ENCODE measurements at places on chromosomes 5 and 9.
A peak's percentile ranks its signal among the peaks of the same experiment; 100 is the strongest.

GRCh38 chr5:74251141-74252035 is 389.1 kb downstream of the ENC1 start:
- peak; percentile 91 for DNase-seq

GRCh38 chr5:27290172-27290571 is 251.8 kb upstream of the CDH9 start:
- no peak for DNase-seq

DNA sequence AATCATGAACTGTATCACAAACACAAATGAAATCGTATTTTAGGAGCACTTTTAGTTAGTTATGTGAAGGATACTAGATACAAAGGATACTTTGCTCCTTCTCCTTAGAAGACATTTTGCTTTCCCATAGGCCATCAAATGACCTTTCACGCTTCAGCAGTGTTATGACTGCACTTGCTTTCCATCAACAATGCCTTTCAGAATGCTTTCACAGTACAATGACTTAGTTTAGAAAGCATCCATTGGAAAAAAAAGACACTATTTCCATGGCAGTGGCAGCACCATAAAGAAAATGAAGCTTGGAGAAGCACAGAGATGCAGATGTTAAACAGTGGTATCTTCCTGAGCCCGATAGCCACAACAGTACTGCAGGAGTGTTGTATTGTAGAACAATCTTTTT is 203.9 kb downstream of the PCSK1 start:
- DNase-seq: no peak

DNA sequence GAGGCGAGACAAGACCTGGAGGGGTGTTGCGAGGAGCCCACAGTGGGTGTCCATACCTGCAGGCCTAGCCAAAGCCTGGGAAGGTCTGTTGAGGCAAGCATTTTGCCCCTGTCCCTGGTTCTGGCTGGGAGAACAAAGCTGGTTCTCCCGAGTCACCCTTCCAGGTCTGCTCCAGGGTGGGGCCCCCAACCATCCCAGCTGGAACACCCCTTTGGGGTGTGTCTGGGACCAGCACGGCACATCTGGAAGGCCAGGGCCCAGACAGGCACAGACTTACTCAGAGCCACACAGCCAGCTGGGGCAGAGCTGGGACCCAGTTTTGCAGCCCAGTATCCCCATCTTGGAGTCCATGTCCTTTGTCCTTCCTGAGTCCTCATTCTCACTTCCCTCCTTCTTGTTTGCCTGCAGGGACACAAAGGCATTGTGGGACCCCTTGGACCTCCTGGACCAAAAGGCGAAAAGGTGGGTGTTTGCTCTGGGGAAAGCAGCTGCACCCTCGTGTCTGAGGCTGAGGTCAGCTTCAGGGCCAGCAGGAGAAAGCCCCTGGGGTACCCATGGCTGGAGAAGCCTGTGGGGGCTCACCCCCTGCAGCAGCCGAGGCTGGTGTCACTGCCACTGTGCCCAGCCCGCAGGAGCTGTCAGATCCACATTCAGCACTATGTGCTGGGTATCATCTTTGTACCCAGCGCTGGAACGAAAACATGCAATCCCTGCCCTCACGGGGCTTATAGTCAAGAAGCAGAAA is 38.4 kb upstream of the ORM1 start:
- DNase-seq: no peak

- no peak for DNase-seq
These were observed 576 bp downstream of the ALDOB start for GRCh38 chr9:101434998-101435397.

DNA sequence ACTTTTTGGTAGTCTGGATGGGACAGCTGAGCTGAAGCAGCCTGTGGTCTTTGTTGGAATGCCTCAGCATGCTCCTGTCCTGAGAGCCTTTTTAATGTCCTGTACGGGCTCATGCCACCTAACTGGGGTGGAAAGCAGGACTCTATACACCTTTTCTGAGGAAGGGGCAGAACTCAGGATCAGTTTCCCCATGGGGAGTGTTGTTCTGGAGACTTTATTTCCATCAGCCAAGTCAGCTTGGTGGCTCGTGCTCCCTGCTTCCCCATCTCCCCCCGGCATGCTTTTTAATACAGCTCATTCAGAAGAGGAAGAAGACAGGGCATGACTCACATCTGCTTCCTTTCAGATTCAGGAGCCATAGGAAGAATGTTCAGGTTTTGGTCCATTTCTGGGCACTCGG is 5.1 kb upstream of the SEPTIN8 start:
- DNase-seq: no peak

DNA sequence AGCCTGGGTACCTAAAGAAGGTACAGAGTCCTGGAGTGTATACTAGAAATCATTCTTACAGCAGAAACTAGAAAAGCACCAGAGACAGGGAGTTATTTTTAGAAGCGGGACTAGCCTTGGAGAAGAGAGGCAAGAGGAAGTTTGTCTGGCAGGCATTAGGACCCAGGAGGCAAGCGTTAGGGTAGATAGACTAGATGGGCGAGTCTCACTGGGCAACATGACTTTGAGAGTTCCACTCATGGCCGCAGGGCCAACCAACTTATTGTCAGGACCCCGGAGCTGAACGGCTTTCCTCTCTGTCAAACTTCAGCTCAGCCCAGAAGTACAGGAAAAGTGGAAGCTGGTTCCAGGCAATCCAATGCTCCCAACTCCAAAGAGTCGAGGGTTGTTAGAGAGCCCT is 34.1 kb upstream of the NPR3 start:
- no peak for DNase-seq

DNA sequence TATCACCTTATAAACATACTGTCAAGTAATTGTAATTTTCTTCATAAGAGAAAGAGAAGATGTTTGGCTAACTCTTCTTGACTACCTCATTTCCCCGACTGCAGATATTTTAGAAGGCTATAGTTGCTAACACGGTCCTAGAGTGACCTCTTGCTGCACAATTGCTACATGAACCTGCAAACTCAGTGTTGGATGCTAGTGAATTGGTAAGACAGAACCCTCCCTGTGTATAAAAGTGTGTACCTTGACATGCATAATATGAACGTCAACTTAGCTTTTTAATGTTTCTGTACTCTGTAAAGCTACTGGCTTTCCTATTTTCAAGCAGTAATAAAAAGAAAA is 46.7 kb upstream of the CER1 start:
- no peak for DNase-seq

- DNase-seq: no peak
These were observed 144.8 kb downstream of the MACROH2A1 start for GRCh38 chr5:135254183-135254582.

GRCh38 chr5:116011046-116011445 is 21.2 kb upstream of the ARL14EPL start:
- peak; percentile 2 for DNase-seq

DNA sequence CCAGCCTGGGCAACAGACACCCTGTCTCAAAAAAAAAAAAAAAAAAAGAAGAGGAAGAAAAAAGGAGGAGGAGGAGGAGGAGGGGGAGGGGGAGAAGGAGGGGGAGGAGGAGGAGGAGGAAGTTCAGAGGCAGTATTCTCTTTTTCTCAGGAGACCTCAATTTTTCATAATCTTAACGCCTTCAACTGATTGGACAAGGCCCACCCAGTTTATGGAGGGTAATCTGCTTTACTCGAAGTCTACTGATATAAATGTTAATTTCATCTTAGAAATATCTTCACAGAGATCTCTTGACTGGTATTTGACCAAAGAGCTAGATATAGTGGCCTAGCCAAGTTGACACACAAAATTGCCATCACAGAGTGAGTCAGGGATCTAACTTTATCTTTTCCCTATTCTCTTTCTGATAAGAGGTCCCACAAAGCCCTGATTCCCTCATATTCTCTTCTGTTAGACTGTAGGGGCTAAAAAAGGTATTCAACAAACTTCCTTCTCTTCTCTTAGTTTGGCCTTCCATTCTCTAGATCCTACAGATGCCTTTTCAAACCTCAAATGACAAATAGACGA is 115.5 kb upstream of the ABCA1 start:
- DNase-seq: no peak

GRCh38 chr5:123755653-123756317 is 243.8 kb downstream of the CSNK1G3 start:
- DNase-seq: peak; percentile 46

DNA sequence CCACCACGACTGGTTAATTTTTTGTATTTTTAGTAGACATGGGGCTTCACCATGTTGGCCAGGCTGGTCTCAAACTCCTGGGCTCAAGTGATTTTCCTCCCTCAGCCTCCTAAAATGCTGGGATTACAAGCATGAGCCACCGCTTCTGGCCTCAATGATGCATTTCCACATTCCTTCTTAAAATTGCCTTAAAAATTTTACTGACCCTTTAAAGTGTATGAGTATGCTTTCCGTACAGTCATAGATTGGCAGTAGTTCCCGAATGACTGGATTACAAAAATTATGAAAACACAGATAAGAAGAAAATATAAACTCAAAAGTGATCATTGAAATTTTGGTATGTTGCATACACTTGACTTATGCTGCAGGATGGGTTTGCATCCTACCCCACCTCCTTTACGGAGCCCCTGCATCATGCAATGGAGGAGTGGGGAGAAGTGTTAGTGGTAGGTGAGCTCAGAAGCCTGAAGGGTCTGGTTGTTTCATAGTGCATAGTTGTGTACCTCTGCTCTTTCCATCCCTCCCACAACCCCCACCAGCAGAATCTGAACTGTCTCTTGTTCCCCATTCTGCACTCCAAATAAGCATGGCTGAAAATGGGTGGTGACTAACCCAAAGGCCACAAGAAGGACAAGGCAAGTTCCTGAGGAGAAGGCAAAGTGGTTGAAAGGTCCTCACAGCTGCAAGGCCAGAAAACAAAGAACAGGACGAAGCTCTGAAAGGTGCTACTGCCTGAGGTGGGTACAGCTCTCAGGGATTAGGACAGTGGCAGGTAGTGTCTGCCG is 26.8 kb downstream of the ANKRD55 start:
- peak; percentile 71 for DNase-seq

DNA sequence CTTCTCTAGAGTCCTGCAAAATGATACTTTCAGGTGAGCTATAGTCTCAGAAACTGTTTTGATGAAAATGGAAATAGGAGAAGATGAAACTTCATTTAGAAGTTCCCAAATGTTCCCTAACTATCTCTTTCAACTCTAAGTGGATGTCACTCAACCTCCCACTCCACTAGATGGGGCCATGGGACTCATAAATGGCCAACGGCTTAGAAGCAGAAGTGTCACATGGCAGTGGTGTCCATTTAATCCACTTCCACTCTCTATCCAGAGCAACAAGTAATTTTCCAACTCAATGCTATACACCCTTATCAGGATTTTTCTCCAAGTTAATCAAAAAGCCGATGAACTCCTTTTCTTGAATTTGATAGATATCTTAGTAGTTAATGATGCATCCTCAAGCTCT is 295.7 kb downstream of the EDIL3 start:
- DNase-seq: peak; percentile 15

- peak; percentile 63 for DNase-seq
These were observed 159.6 kb downstream of the NXNL2 start for GRCh38 chr9:88694625-88695024.

DNA sequence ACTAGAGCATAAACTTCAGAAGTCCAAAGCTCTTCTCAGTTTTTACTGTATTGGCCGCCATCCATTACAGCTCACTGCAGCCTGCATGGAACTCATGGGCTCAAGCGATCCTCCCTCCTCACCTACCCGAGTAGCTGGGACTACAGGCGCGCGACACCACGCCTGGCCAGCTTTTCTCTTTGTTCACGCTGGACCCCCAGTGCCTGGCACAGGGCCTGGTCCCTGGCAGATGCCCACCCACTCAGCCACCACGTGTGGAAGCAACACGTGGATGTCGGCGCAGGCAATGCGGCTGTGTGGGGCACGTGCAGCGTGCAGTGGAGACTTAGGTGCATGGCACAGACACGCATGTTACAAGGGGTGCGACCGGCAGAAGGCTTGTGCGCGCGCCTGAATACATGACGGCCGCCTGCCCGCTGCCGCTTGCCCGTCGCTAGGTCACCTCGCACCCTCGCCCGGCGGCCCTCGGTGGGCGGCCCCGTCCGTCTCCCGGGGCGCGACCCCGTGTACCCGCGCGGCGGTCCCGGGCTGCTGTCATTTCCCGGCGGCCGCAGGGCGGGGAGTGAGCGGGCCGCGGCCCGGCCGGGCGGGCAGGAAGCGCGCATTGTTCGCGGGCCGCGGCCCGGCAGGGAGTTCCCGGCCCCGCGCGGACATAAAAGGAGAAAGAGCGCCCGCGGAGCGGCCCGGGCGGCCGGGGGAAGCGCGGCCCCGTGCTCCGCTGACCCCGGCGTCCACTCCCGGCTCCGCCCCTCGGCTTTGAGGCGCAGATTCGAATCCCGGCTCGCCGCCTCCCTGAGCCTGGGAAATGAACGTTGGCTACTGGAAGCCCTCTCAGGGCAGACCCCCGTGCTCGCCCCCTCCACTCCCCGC is 24.1 kb upstream of the PTGS1 start:
- DNase-seq: peak; percentile 44

- DNase-seq: no peak
These were observed 113.3 kb downstream of the FGF10 start for GRCh38 chr5:44275908-44276307.

DNA sequence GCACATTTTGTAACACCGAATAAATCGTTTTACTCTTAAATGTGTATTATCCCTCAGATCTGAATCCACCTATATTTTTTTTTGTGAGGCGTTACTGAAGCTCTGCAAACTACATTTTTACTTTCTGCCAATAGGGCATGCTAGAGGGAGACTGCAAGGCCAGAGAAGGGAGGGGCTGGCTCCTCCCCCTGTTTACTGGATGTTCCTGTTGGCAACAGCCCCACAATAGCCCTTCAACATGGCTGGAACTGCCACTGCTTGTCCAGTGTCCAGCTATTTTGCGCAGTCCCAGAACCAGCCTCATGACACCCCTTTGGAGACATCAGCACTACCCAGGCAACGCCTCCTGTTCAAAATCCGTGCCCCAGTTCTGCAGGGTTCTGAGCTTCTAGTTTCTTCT is 85.4 kb upstream of the MIER3 start:
- DNase-seq: no peak

GRCh38 chr5:76607353-76607871 is 15.8 kb downstream of the F2RL2 start:
- peak; percentile 40 for DNase-seq

DNA sequence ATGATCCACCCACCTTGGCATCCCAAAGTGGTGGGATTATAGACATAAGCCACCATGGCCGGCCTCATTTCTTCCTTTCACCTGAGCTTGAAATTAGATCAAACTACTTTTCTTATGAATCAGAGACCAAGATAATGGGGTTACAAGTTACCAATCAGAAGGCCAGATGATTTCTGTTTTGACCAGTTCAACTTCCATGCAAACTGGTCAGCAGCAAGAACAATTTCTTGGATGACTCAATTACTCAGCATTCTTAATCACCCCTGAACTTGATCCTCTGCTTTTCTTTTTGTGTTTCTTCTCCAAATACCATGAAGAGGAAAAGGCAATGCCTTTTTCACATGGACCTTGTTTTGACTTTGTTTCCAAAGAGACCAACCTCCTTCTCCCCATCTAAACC is 10.0 kb upstream of the PLIN2 start:
- no peak for DNase-seq

GRCh38 chr5:1568201-1568979 is 44.6 kb upstream of the LPCAT1 start:
- peak; percentile 93 for DNase-seq

DNA sequence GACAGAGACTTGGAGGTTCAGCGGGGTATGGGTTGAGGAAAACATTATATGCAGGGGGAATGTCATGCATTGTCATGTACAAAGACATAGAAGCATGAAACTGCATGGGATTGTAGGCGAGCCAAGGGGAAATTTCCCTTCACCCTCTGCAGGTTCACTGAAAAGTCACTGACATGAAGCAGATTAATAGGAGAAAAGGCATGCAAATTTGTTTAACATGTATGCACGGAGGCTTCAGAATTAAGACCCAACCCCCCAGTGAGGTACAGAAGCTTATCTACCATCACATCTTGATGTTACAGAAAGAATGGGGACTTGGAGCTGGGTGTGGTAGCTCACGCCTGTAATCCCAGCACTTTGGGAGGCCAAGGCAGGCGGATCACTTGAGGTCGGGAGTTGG is 18.5 kb downstream of the NIM1K start:
- no peak for DNase-seq

- no peak for DNase-seq
These were observed 141.3 kb upstream of the LPAR1 start for GRCh38 chr9:111179577-111179976.
